ENCODE measurements at places on chromosomes 12 and 14.

GRCh38 chr12:125503128-125503527, 437.9 kb downstream of the AACS start:
- DNase-seq = no peak

GRCh38 chr14:48974994-48975393, 611.2 kb downstream of the RPS29 start:
- no peak for DNase-seq

- DNase-seq = no peak
These were observed 39.3 kb downstream of the PITPNM2 start for GRCh38 chr12:123111498-123112165.

DNA sequence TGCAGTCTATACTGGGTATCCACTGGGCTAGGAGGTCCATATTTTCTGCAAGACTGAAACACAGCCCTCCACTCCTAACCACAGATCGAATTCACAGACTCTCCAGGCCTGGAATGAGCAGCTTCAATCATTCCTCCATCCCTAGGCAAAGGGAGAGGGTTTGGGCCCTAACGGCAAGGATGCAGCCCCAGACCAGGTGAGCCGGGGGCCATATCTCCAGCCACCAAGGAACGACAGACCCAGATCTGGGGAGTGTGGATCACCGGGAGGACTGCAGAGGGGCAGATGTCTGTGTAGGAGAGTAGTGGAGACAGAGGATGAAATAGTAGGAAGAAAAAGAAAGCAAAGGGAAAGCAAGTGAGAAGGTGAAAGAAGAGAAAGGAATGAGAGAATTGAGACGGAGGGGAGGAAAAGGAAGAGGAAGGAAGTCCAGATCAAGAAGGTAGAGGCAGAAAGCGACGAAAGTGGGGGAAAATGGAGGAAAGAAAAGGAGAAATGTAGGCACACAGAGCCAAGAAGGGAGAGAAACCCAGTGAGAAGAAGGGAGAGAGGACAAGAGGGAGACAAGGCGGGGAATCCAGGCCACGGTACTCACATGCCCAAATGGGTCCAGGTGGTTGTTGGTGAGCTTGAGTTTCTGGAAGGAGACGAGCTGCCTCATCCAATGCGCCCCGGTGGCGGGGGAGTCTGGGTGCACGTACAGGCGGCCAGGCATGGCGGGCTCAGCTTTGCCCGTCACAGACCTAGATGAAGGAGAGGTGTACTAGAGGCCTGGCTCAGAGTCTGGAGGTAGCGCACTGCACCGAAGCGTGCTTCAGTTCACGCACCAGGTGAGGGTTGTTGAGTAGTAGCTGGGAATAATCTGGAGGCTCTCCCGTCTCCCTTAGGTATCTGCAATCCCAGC, 7.7 kb downstream of the TBX5 start:
- DNase-seq = no peak

DNA sequence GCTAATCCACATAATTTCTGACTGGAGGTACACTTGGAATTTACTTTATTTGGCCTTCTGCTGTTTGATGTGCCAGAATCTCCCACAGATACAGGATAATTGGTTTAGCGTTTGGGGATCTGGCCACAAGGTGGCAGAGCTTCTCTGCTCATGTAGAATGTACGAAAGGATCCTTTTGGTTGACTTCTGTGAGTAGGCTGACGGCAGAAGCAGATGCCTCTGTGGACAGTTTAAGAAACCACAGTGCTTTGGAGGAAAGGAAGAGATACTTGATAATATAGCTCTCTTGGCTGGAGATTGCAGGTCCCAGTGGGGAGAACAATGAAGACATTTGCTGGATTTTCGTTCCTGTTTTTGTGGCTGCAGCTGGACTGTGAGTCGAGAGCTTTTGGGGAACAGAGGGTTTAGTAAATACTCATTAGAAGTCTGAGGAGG, 75.3 kb upstream of the OR4E1 start:
- DNase-seq = peak; percentile 56
